ENCODE measurements at places on chromosomes 4 and X. TPM values are rescaled to one million over a fixed set of nuclear protein-coding genes. Genes with fewer than 3 reads are reported as not detected.

FGFBP1 gene
- total RNA-seq = 3.1 TPM

UGT8 gene
- total RNA-seq = 0.23 TPM

DUSP21 gene
- total RNA-seq = not detected

CPE gene
- total RNA-seq = 1.9 TPM

FAM13A gene
- total RNA-seq = 5.2 TPM

Measured in A549 treated with GW870086 at 1 μM for 4 hours (cell line).